T-helper 1 cell treated with Interleukin-12 subunit alpha and Interleukin-12 subunit beta and Interleukin-4 antibody, amounts not matched to agents 30 ng/mL and 1 ng/mL, for 36 hours (primary cell): ENCODE measurements at places on chromosomes 6 and 20. TPM values are rescaled to one million over a fixed set of nuclear protein-coding genes. Genes with fewer than 3 reads are reported as not detected.

Gene LAMA5
- 0.76 and 1.3 TPM in 2 replicates for total RNA-seq

Gene TTPAL
- total RNA-seq: 23.8 and 29.2 TPM in 2 replicates

Gene FRK
- 0.02 TPM in 2 replicates for total RNA-seq

Gene MTRF1L
- total RNA-seq: 18.9 and 20.5 TPM in 2 replicates

Gene C6orf118
- not detected in 2 replicates for total RNA-seq

Gene APOBEC2
- not detected in 2 replicates for total RNA-seq

Gene NKAIN2
- total RNA-seq: not detected in 2 replicates

Gene NCR2
- total RNA-seq: not detected in 2 replicates

Gene MMP24
- total RNA-seq: 0.10 and 0.12 TPM in 2 replicates

Gene PTPRK
- 1.0 and 1.9 TPM in 2 replicates for total RNA-seq

Gene ENPP5
- not detected in 2 replicates for total RNA-seq

Gene ARFGEF3
- total RNA-seq: 0.15 TPM in 2 replicates

Gene CYP24A1
- total RNA-seq: not detected in 2 replicates

Gene PM20D2
- total RNA-seq: 7.2 and 8.2 TPM in 2 replicates

Gene CST4
- total RNA-seq: not detected in 2 replicates

Gene COX7A2
- 423 and 440 TPM in 2 replicates for total RNA-seq

Gene CAGE1
- total RNA-seq: 0.07 TPM in 1 of 2 replicates, not detected in the other

Gene ZC3H12D
- 43.7 and 44.7 TPM in 2 replicates for total RNA-seq

Gene TBC1D32
- 10.3 and 10.5 TPM in 2 replicates for total RNA-seq

Gene PRL
- not detected in 2 replicates for total RNA-seq

Gene TRIM10
- 0.34 and 0.37 TPM in 2 replicates for total RNA-seq

Gene GSTA2
- total RNA-seq: not detected in 2 replicates

Gene OARD1
- total RNA-seq: 24.3 and 25.2 TPM in 2 replicates

Gene MEP1A
- not detected in 2 replicates for total RNA-seq

Gene OLIG3
- total RNA-seq: 0.10 and 0.17 TPM in 2 replicates

Gene PPP1R11
- 67.2 and 72.3 TPM in 2 replicates for total RNA-seq

Gene SLC44A4
- 0.34 TPM in 1 of 2 replicates, not detected in the other for total RNA-seq

Gene LY86
- total RNA-seq: 5.5 and 5.8 TPM in 2 replicates

Gene COL12A1
- not detected in 2 replicates for total RNA-seq

Gene PFDN4
- 33.0 and 35.6 TPM in 2 replicates for total RNA-seq

Gene GTSF1L
- 0.71 TPM in 1 of 2 replicates, not detected in the other for total RNA-seq

Gene TNFRSF6B
- total RNA-seq: not detected in 2 replicates

Gene SIRPB1
- total RNA-seq: 3.0 and 4.5 TPM in 2 replicates

Gene SLC24A3
- total RNA-seq: not detected in 2 replicates

Gene DEFB127
- total RNA-seq: not detected in 2 replicates

Gene SPEF1
- 0.12 TPM in 1 of 2 replicates, not detected in the other for total RNA-seq

Gene PRELID3B
- 68.7 and 77.8 TPM in 2 replicates for total RNA-seq

Gene HLA-G
- 2.7 and 3.2 TPM in 2 replicates for total RNA-seq

Gene DNAH8
- total RNA-seq: 0.12 and 0.41 TPM in 2 replicates

Gene IPCEF1
- 5.4 and 6.7 TPM in 2 replicates for total RNA-seq

Gene CGAS
- 52.5 and 56.2 TPM in 2 replicates for total RNA-seq
